Central memory CD4-positive, alpha-beta T cell (primary cell): ENCODE measurements at places on chromosomes 1 and 21.

DNA sequence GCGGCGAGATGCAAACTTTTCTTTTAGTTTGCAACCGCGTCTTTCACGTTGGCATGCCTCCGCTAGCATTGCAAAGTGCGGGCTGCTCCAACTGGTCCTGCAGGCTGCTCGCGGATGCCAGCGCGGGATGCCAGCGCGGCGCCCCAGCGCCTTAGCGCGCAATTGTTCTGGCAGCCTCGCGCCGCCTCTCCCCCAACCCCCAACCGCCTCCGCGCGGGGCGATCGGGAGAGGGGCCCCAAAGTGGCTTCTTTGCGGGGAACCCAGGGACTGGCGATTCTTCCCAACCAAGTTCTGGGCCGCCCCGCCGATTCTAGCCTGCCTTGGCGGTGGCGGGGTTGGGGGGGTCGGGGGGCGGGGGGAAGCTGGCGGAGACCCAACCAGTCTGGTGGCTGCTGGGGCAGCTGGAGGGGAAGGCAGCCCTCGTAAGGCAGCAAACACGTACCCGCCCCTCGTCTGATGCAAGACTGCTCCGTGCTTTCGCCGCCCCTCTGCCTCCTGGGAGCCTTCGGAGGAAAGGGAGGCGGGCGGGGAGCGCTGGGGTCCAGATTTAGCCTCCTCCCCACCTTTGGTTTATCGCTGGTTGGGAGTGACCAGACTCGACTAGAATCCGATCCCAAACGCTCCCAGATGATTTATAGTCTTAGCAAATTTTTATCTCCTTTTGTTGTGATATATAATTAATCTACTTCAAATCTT lies 756 bp downstream of the PHGDH start:
- no peak for DNase-seq

DNA sequence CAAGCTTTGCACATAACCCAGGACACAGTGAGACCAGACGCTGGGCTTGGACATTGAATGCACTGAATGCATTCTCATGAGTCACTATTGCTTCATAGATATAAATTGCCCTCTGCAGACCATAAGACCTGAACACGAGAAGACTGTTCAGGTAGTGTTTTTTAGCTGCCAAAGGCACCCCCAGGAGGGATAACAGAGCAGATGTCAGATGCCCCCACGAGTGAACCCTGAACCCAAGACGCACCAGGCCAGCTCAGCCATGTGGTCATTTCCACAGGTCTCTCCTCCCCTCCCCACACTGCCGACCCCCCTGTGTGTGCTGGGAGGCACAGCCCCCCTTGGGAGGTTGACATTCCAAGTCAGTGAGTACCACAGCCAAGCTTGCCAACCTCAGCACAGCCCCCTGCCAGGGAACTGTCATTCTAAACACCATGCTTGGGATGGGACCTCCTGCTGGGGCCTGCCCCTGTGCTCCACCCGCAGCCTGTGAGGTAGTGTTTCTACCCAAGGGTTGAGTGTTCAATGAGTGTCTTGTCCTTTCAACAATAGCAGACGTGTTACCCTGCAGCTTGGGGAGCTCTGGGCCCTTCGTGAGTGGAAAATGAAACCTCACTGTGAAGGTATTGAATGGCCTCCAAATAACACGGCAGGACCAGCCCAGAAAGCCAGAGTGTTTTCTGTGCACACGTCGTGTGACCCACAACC lies 68.2 kb downstream of the PSMG1 start:
- DNase-seq = no peak

DNA sequence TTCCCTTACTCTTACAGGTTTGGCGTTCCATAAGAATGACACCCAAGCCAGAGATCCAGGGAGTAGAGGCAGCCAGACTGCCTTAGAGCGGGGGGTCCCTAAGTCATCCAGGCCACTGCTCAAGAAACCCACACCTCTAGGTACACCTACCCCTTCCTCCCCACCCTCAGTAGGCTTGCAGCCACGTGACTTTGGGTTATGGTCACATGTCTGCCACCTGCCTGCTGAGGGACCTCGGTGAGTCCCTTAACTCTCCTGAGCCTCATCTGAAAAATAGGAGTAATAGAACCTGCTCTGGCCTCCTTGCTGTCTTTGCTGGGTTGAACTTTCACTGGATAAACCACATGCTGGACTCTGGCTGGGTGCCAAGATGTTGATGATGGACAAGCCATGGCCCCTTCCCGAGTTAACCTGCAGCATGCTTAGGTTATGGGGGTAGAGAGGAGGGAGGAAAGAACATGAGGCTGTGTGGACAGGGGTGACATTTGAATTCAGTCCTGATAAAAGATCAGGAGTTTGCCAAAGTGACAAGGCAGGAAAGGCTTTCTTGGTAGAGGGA lies 4.5 kb downstream of the RPS6KA1 start:
- DNase-seq = no peak

GRCh38 chr1:201708085-201708512 lies 120.9 kb upstream of the IPO9 start:
- no peak for DNase-seq

- DNase-seq = no peak
These were observed 1347.2 kb upstream of the B3GALT2 start for GRCh38 chr1:194533641-194534040.

DNA sequence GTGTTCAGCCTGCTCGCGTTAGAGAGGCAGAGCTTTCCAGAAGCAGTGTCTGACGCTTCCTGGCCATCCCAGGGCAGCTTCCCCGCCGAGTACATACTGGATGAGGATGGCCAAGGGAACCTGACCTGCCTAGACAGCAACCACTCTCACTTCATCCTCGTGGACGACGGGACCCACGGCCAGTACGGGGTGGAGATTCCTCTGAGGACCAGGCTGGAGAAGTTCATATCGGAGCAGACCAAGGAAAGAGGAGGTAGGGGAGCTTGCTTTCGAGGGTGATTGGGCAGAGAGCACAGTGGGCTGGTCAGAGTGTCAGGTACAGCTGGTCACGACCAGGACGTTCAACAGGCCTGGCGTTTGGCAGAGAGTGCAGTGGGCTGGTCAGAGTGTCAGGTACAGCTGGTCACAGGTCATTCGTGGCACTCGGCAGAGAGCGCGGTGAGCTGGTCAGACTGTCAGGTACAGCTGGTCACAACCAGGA lies 22.4 kb downstream of the TRPM2 start:
- DNase-seq = no peak
